Iris pigment epithelial cell (primary cell): ENCODE measurements at places on chromosomes 4 and X.
A peak's percentile ranks its signal among the peaks of the same experiment; 100 is the strongest.

- no peak for DNase-seq
Measured at GRCh38 chr4:188414441-188414840, 275.2 kb downstream of the TRIML1 start.

GRCh38 chr4:4880492-4880891, 21.0 kb downstream of the MSX1 start:
- DNase-seq, result peak; percentile 22

- no peak for DNase-seq
Measured at GRCh38 chr4:165711436-165711835, 161.6 kb upstream of the TLL1 start.

DNA sequence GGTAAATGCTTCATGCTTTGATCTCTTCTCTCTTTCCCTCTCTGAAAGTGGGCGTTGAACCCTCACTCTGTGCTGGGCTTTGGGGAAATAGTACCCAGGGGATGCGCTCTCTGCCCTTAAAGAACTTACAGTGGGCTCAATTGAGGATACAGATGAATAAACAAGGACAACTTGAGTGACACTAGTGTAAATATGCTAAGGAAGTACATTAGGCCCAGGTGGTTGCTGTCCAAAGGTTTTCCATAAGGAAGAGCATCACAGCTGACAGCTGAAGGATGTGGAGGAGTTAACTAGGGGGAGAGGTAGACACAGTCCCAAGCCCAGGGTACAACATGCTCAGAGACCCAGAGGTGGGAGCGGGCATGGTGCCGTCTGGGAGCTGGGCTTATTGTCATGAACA, 49.4 kb downstream of the TENM3 start:
- DNase-seq, result no peak
